Stimulated activated CD8-positive, alpha-beta memory T cell treated with anti-CD3 and anti-CD28 coated beads, Interleukin-7, amount 100 ng/mL, for 48 hours (primary cell): ENCODE measurements at places on chromosomes 4 and X.

DNA sequence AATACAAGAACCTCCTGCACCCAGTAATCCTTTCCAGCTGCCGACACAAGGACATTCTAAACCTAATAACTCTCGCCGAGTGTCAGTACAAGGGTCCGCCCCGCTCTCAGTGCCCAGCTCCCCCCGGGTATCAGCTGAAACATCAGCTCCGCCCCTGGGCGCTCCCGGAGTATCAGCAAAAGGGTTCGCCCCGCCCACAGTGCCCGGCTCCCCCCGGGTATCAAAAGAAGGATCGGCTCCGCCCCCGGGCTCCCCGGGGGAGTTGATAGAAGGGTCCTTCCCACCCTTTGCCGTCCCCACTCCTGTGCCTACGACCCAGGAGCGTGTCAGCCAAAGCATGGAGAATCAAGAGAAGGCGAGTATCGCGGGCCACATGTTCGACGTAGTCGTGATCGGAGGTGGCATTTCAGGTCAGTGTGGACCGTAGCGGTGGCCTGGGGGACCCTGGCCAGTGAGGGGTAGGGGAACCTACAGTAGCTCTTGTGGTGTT, at the start of gene MAOA:
MAOA (plus strand) TSS at position 295 of the 490 bp plus-strand sequence; CDS start at position 338, 43 bp downstream.
- DNase-seq = peak; percentile 19

DNA sequence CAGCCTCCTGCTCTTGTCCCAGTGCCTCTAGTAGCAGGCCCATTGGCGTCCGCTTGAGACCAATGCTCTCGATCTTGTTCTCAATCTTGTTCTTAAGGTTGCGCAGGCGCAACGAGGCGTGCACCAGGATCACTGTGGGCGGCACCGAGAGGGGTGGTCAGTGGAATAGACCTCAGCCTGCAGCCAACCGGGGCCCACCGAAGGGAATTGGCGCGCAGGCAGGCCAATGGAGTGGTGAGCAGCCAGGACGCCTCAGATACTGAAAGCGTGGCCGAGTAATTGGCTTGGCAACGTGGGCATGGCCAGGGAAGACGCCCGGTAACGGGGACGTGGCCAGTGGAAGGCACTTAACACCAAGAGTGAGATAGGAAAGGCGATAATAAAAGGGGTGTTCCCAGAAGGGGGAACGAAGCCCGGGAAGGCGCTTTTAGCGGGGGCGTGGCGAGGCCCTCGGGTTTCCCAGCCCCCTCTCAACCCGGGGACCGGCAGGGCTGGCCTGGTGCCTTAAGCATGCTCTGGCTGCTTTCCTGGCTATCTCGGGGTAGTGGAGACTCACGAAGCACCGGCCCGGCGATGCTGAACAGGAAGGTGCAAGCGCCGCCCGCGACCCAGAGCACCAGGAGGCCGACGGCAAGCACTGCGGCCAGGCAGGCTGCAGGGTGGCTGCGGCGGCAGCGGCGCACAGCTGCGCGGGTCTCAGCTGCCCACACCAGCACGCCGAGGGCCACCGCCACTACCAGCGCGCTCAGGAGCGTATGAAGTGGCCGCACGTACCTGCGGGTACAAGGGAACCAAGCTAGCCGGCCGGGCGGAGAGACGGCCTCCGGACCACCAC, 1.7 kb downstream of the PRAF2 start:
- DNase-seq = no peak

DNA sequence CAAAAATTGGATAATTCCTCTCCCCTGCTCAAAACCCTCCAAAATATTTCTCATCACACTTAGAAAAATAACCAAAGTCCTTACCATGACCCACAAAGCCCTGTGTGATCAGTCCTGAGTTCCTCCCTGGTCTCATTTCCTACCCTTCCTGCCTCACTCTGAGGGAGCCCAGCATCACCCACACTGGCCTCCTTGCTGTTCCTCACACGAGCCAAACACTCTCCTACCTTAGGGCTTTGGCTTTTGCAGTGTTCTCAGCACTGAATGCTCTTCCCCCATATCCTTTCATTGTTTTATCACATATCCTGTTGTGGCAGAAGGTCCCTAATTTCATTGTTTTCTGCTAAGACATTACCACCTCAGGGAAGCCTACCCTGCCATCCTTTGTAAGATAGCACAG, 12.2 kb downstream of the MGAT4D start:
- DNase-seq = no peak

DNA sequence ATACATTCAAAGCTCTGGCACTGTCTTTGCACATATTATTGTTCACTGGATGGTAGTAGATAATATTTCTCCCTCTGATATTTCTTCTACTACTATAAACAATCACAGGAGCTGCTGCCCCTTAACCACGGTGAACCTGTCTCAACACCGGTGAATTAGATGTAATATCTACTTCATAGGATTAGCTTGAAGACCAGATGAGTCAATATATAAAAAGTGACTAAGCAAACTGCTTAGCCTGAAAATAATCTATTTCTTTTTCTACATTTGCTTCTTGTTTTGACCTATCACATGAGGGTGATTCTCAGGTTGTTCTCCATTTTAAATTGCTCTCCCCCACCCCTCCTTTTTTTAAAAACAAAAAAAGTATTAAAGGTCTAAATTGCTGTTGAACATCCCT, 645.5 kb downstream of the ANKRD50 start:
- DNase-seq = no peak

GRCh38 chrX:154093965-154094364, 3.6 kb downstream of the MECP2 start:
- DNase-seq = no peak

- no peak for DNase-seq
These were observed 305.5 kb downstream of the FAT4 start for GRCh38 chr4:125620066-125620860.

DNA sequence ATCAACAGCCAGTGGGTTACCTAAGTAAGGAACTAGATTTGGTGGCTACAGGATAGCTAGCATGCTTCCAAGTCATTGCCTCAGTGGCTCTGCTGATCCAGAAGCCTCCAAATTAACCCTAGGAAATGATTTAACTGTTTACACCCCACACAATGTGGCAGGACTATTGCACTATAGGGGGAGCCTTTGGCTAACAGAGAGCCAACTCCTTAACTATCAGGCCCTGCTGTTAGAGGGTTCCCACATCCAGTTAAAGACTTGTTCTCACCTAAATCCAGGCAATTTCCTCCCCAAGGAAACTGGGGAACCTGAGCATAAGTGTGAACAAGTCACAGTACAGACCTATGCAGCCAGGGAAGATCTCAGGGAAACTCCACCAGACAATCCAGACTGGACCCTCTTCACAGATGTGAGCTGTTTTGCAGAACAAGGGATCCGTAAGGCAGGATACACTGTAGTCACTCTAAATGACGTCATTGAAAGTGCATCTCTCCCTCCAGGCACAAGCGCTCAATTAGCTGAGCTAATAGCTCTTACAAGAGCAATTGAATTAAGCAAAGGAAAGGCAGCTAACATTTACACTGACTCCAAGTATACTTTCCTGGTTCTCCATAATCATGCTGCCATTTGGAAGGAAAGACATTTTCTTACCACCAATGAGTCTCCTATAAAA, 185.3 kb upstream of the SPOCK3 start:
- DNase-seq = no peak

GRCh38 chr4:127071443-127071842, 561.3 kb upstream of the INTU start:
- DNase-seq = no peak

- peak; percentile 49 for DNase-seq
These were observed 17.5 kb downstream of the PTTG2 start for GRCh38 chr4:37977471-37978247.

GRCh38 chr4:182807767-182808548, 109.2 kb downstream of the DCTD start:
- no peak for DNase-seq

DNA sequence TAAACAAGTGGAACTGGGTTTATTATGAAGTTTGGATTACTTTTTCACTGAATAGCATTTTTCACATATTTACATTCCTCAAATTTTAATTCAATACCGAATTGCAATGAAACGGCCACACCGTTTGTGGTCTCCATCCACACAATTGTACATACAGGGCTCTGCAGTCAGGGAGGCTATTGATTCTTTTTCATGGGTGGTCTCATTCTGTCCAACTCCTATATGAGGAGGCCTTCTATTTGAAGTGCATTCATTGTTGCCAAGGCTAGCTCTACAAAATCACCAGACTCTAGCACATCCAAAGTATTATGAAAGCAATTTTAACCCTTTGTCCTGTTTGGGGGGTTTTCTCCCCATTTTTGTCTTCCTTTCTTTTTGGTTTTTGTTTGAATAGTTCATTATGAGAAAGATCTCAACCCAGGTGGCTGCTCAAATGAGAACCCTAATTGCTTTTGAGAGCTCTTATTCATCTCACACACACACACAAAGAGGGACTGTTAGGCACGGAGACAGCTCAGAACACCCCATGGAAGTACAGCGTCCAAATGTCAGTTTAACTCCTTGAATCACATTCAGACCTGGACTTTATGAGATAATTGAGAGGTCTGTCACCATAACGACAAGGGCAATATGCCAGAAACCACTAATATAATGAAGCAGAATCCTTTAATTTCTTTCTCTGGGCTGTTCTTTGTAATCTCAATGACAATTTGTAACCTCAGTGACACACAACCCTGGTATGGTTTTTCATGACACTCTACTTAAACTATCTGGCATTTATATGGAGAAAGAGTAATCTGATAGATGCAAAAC, 79.4 kb downstream of the NLGN4X start:
- DNase-seq = no peak

DNA sequence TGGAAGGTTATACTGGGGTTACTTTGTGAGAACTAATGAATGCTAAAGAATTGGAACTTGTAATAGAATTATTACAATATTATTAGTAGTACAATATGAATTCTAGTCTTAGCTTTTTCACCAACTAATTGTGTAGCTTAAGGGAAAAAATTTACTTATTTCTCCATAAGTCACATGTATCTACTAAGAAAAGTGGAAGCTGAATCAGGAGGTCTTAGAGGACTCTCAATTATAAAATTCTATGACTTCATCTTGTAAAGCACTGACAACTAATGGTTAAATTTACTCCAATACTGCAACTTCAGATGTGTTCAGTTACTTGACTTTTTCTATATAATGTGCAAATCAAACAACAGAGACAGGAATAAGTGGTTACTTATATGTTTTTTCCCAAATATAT, 899 bp upstream of the TMPRSS11D start:
- DNase-seq = no peak

DNA sequence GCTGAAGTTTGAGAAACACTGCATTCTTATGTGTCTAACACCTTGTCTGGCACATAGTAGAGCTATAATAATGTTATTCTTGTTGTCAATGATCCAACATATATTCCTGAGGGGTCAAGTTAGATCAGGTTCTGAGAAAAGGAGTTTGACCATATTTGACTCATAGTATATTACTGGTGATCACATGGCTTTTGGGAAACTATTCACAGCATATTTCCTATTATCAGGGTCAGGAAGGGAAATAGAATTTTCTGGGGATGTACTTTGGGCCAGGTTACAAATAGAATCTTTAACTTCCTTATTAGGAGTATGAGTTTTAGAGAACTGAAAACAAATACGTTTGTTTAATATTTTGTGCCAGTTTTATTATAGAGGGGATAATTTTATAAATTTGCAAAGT, 11.6 kb downstream of the IL15 start:
- DNase-seq = no peak

DNA sequence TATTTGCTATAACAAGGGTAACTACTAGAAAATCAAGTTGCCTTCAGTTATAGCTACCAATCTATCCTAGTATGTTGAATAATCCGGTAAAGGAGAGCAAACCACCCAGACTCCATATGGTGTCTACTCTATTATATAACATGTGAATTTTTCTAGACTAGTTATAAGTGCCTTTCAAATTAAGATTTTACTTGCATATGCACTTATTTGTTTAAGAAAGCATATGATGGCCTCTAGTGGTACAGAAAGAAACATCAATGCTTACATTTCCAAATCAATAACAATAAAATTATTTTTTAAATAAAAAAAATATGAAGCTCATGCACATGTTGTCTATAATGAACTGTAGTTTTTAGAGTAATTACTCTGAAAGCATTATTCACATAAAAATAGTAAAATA, 1516.4 kb upstream of the PABPC4L start:
- DNase-seq = no peak

DNA sequence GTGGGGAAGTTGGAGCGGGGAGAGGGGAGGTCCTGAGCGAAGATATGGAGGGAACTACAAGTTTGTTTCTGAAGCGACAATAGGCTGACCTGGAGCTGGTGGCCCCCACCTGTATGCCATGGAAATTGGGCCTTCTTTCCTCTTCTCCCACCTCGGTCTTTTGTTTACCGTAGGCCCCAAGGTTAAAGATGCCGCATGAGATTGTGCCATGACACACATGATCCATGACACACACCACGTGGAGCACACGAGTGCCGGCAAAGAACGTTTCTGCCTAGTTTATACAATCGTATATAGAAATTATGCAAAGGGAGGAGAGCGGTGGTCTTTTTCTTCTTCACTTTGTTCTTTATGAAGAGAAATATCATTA, 408 bp downstream of the TMEM33 start:
- DNase-seq = no peak

- DNase-seq = no peak
These were observed 850.9 kb downstream of the FAM133A start for GRCh38 chrX:94524867-94525266.

GRCh38 chr4:70908993-70909556, 6.9 kb downstream of the MOB1B start:
- no peak for DNase-seq

- DNase-seq = no peak
These were observed 36.7 kb upstream of the EDA2R start for GRCh38 chrX:66675541-66675940.

GRCh38 chrX:79371640-79372039, 4.5 kb upstream of the ITM2A start:
- DNase-seq = no peak

GRCh38 chr4:153246446-153247115, 42.3 kb downstream of the TRIM2 start:
- DNase-seq = no peak

- DNase-seq = no peak
These were observed 179.6 kb downstream of the GASK1B start for GRCh38 chr4:157992948-157993839.

GRCh38 chr4:123350191-123350544, 46.4 kb upstream of the SPRY1 start:
- no peak for DNase-seq

DNA sequence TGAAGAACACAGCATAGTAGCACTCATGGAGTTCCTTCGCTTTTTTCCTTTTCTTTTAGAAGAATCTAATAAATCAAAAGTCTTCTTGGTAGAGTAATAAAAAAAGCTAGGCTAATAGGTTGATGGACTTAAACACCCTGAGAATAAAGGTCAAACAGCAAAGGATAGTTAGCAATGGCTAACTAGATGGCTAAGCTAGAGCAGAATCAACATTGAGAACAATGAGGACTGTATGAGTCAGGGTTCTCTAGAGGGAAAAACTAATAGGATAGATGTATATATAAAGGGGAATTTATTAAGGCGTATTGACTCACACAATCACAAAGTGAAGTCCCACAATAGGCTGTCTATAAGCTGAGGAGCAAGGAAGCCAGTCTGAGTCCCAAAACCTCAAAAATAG, 550.9 kb downstream of the GLUD2 start:
- DNase-seq = no peak

GRCh38 chr4:80507507-80507906, 172.0 kb downstream of the CFAP299 start:
- DNase-seq = no peak
